ENCODE measurements at places on chromosomes 7 and 10.

GRCh38 chr10:109956454-109957091, 33.3 kb upstream of the XPNPEP1 start:
- DNase-seq = peak; percentile 82

DNA sequence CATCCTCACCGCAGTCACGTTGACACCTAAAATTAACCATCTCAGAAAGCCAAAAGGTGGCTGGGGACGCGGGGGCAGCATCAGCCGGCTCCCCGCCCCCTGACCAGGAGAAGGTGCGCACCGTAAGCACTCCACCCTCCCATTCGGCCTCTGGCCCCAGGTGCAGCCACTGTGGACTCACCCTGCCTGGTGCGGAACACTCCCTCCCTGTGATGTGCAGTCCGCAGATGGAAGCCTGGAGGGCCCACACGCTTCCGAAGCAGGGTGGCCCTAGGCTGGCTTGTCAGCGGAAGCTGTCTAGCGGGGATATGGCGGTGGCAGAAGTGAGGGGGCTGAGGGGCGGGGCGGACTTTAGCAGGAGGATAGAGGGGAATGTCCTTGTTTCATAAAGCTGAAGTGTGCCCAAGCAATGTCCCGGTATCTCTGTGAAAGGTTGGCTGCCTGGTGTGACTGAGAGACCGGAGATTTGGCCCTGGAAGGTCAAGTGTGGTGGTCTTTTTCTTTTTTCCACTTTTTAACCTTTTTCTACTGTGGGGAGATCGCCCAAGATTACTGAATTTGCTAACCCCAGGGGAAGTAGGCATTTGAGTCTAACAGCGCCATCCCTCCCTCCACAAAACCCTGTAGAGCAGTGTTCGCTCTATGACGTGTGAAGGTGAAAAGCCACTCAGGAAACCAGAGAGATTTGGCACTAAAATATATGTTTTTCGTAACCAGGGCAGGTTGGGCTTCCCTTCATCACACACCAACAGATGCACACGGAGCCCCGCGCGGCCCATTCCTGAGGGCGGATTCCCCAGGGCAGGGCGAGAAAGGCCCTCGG, 74.7 kb downstream of the CXCL12 start:
- no peak for DNase-seq

- peak; percentile 100 for DNase-seq
Measured at GRCh38 chr10:32980558-32981468, 22.8 kb upstream of the ITGB1 start.

- DNase-seq = no peak
Measured at GRCh38 chr7:24842449-24843241, 85.4 kb upstream of the GSDME start.

- DNase-seq = no peak
Measured at GRCh38 chr10:48872234-48872633, 67.4 kb downstream of the LRRC18 start.

DNA sequence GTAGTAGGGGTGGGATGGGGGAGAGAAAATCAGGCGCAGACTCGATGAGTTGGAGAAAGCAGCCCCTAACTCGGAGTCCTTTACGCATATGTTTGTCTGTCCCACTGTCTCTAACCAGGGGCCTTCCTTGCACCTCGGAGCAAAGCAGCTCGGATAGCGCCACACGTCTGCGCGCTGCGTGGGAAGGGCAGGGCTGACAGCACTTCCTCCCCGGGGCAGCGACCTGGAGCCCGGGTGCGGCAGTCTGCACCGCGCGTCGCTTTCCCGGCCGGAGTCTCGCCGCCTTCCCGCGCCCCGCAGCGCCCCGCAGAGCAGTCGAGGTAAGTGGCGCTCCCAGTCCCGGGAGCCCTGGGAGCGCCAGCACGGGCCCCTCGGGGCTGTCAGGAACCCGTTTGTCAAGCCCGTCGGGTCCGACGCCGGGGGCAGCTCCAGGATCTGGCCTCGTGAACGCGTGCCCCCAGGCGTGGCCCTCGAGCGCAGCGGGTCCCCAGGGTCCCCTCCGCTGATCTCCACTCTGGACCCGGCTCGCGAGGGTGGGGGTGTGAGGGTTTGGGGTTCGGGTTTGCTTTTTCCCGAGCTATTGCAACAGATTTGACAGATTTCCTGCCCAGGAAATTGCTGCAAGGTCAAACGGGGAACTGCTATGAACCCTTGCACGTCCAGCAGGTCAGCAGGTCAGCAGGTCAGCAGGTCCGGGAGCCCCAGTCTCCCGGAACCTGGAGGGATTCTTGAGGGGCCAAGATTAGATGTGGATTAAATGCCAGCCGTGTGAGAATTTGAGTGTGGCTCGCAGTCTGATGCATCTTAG, 597 bp downstream of the APBB1IP start:
- DNase-seq = no peak

DNA sequence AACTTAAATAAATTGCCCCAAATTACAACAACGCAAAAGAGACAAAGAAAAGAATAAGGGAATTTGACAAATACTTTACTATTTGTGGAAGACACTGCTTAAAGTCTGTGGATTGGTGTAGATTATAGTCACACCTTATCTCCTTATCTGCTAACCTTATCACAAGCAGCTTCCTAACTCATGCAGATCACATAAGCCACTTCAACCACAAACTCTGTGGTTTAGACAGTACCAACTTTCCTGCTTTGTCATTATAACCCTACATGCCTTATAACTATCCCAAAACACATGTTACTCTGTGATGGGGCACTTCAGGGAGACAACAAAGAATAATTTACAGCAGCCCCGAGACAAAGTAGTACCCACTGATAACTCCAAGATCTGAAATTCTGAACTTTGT, 41.5 kb upstream of the PPP3CB start:
- no peak for DNase-seq

DNA sequence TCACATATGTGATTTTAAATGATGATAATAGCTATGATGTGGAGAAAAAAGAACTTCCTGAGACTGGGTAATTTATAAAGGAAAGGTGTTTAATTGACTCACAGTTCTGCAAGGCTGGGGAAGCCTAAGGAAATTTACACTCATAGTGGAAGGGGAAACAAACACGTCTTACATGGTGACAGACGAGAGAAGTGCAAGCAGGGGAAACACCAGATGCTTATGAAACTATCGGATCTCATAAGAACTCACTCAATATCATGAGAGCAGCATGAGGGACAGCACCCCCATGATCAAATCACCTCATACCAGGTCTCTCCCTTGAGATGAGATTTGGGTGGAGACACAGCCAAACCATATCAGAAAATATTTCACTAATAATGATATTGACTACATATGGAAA, 4.1 kb upstream of the LIPN start:
- no peak for DNase-seq

DNA sequence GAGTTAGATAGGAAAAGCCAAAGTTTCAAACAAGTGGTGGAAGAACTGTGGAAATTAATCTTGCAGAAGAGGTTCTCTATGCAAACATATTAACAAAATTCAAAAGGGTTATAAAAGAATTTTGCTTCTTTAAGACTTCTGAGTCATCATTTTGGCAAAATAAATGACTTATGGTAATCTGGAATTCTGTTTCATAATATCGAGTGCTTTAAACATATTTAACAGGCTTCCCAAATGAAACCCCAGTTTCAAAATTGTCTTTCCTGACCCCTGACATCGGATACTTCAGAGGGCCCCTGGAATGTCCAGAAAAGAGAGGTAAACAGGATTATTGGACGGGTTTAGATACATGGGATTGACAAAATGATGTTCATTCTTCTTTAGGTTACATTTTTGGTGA, 444.6 kb downstream of the HTR7 start:
- no peak for DNase-seq

GRCh38 chr7:129702316-129702715, 90.8 kb downstream of the NRF1 start:
- no peak for DNase-seq

DNA sequence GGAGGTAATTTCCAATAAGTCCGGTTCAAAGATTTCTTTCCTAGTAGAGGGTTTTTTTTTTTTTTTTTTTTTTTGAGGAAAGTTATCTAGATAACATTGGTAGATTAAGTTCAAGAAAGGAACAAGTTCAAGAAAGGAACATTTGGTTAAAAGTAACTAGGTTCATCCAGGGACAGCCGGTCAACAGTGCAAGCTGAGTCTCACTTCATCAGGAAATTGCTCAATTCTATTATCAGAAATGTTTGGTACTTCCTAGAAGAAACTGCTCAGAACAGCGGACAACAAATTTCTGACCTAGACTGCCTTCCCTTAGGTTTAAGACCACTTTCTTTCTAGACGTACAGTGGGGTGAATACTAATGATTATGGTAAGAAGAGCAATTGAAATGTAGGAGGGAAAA, 3.7 kb upstream of the IL2RA start:
- no peak for DNase-seq

DNA sequence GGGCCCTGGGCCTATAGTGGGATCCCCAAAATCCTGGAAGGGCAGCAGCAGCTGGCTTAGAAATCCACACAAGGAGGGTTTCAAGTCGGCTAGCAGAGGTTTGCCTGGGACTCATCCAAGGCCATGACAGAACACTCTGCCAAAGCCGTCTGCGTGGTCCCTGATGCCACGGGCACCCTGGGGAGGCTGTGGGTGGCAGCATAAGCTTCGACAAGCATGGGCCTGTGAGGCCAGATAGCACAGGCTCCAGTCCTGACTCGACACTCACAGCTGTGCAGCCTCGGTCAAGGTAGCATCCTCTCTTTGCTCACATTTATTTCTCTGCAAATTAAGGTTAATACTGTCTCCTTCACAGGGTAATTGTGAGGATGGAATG, 138.3 kb downstream of the JCAD start:
- no peak for DNase-seq

DNA sequence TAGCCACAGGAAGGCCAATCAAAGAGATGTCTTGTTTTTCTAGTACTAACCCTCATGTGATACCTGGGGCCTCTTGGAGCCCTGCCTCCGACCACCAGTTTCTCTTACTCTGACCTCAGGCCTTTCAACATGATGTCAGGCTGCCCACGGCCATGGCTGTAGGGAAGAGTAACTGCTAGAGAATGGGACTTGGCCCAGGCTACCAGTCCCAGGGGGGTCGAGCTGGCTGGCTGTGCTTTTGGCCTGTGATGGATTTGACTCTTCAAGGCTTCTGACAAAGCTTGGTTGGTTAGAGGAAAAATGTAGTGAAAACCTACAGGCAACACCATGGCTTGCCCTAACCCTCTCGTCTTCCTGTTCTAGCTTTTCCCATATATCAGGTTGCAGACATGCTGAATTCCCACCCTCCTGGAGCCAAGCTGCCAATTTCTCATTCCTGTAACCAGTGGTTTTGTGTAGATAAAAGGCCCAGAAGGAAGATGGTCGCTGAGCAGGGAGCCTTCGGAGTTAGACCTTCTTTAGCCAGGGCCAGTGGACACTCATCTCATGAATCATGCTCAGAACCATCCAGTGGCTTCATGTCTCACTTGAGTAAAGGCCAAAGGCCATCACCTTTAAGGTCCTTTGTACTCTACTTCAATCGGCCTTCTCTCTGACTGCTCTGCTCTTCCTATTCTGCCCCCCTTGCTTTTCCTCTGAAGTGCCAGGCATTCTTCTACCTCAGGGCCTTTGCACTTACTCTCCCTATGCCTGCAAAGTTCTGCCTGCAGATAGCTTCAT, 19.7 kb downstream of the SUFU start:
- no peak for DNase-seq

GRCh38 chr10:125551247-125551646, 131.7 kb downstream of the TEX36 start:
- no peak for DNase-seq

DNA sequence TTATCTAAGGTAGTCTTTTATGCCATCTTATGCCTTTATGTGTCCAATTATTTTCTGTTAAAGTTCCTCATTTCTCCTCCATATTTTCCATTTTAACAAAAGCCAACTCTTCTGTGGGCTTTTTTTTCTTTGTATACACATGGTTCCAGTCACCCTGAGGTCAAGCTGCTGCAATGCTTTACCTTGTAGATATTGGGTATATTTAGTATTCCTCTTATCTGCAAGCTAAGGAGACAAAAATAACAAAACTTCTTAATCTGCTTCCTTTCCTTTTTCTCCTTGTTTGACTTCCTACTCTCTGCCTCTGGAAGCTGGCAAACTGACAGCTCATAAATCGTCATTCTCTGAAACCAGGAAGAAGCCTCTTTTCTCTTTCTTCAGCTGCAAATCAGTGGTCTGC, 885.0 kb upstream of the LRRN3 start:
- no peak for DNase-seq

DNA sequence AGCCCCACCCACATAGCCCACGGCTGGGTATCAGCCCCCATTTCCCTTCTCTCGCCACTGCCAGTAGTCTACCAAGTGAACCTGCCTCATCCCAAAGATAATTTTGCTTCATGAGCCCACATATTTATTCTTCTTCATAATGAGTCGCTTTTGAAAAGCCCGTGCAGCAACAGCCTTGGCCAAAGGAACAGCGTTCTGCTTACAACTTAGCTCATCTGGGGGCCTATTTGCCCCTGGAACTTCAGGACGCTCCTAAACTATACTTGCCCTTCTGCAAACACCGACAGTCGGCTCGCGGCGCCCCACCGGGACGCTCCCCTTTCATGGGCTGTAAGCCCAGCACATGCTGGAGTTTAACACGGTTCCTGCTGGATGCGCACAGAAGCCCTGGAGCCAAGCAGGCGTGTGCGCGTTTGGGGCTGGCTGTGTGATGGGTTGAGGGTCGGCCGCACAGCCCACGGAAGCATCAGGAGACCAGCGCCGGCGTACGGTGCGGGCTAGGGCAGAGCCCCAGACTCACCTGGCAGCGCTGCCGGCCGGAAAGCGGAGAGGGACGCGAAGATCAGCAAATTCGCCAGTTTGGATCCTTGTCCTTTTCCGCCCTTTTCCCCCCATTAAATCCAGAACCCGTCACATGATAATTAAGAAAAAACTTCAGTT, 370 bp downstream of the TMEM60 start:
- DNase-seq = no peak

GRCh38 chr10:86260564-86260963, 106.0 kb downstream of the GRID1 start:
- DNase-seq = no peak

DNA sequence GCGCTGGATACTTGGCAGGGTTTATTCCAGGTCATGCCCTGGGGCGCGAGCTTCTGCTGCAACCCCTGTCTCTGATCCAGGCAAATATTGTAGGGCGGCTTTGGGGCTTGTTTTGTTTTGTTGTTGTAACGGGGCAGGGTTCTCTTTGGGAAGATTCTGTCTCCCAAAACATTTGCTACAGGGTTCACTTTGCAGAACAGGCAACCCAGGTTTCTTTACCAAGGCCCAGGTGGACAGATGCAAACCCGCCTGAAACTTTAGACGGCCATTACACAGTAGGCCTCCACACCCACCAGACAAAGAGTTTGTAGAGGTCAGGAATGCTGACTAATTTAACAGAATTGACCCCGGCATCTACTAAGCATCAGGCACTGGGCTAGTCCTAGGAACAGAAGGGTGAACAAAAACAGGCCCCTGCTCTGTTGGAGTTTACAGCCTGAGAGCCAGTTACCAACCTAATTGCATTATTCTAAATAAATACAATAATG, 567 bp upstream of the CDCA7L start:
- peak; percentile 6 for DNase-seq

DNA sequence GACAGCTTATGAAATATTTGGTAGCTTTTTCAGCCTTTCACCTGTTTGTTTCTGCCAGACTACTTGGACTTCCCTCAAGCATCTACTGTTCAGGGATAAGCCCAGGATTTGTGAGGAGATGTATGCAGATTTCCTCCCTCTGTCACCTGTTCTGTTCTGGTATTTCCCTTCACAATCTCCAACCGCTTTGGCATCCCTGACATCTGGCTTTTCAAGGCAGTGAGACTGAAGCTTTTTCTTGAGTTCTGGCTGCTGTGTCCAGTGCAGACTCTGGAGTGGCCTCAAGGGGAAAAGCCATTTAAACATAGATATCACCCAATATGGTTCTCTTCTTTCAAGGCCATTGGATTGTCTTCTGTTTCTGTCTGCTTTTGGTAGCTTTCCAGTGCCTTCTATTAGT, 369.7 kb downstream of the LRMDA start:
- DNase-seq = no peak
